ENCODE measurements at places on chromosomes 3 and 15.

DNA sequence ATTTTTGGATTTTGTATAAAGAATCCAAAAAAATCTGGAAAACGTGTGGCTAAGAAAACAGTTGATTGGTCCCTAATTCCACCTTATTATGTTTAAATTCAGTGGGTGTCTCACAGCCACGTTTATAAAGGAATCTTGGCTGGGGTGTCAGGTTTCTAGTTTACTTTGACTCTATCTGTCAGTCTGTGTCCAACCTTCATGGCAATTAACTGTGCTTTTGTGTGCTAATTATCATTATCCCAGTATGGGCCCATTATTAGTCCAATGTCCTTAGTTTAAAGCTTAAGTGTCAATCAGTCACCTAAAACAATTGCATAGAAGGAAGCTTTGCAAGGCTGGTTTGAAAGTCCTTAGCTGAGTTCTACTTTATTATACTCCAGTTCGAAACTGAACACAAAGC lies 3.7 kb upstream of the CNTN4 start:
- no peak for DNase-seq

GRCh38 chr3:143978263-143978631 lies 6.6 kb downstream of the DIPK2A start:
- no peak for DNase-seq

DNA sequence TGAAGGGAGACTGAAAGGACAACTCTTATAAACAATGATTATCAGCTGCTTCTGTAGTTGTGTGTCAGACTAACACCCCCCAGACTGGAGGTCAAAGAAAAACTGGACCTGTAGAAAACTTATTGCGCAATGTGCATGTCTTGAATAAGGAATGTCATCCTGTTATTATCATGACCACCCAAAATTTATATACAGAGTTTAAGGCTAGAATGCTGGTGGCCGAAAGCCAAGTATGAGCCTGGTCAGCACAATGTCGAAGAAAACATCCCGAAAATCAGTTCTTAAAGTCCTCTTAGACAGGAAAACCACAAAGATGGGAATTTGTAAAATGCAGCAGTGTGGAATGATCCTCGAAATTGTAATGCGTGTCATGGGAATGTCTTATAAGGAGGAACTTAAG lies 29.3 kb downstream of the RFTN1 start:
- DNase-seq: no peak

DNA sequence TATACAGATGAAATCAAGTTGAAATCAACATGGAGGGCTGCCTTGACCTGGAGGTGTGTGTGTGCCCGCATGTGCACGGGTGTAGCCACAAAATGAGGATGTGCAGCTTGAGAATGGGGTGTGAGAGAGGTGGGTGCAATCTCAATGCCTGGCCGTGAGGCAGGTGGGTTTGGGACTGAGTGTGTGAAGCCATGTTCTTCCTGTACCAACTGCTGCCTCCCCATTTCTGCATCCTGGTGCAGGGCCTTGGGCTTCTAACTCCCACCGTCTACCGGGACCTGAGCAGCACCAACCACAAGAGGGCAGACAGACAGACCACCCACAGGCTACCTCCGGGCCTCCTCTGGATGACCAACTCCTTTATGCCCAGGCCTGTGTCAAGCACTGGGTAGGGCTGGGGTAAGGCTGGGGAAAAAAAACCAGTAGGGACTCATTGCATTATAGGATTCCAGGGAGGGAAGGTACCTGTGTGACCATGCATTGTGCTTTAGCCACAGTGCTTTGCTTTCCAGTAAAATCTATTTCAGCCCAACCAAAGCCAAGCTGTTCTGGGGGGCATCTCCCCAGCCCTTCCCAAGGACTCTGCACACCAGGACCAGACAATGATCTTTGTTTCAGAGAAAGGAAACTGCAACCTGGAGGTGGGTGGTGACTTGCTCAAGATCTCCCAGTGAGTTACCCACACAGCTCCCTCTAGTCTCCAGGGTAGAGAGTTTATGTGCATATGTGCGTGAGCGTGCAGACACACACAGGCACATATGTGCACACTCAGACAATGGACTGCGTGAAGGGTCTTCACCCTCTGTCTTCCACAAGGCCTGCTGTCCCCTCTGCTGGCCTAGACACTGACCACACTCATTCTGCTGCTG lies 162.2 kb upstream of the TLE3 start:
- DNase-seq: no peak

GRCh38 chr15:86691091-86691663 lies 611.5 kb downstream of the AGBL1 start:
- peak; percentile 27 for DNase-seq

DNA sequence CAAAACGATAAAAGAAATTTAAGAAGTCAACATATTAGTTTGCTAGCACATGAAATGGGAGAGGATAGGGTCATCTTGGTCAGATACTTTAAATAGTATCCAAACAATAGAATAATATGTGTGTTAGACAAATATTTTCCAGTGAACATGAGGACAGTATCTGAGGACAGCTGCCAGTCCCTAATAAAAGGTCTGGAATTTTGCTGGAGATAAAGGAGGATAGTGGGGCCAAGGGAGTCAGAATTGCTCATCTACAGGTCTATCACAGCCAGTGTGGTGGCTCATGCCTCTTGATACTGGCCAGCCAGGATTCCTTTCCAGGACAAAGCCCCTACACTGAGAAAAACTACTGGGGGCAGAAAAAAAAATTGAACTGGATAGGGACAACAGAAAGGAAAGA lies 74.0 kb downstream of the HERC1 start:
- DNase-seq: no peak

DNA sequence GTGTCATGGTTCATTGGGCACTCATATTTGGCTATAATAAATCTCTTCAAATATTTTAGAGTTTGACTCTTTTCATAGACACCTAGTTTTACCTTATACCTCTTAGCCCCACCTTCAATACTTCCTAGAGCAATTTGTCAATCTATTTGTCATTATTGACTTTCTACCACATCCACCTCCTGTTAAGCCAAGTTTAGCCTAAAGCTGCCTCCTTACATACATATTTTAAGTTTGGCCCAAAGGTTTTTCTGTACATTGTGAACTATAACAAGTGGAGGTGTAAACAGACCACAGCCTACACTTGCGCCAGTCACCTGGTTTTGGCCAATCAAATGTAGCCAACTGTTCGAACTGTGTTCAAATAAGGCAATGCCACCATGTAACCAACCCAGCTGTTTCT lies 18.1 kb upstream of the ABHD17C start:
- DNase-seq: no peak

DNA sequence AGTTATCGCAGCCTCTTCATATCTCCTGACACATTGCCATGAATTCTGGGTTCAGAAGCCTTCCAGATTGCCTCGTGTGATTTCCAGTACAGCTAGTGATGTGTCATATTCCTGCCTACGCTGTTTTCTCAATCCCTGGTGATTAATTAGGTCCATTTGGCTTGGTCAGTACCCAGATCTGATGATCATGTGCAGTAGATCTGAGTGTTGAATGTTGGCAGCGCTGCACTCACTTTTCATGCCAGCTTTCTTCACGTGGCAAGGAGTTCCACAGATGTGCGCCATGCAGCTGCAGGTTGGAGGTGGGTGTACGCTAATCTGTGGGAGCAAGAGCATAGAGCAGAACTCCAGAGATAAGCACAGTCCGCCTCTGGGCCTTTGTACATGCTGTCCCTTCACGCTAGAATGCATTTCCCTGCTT lies 86.9 kb upstream of the COL6A5 start:
- DNase-seq: no peak
